ENCODE measurements at places on chromosomes 1 and 21.

GRCh38 chr1:81443288-81443687 lies 357.4 kb upstream of the ADGRL2 start:
- no peak for DNase-seq

DNA sequence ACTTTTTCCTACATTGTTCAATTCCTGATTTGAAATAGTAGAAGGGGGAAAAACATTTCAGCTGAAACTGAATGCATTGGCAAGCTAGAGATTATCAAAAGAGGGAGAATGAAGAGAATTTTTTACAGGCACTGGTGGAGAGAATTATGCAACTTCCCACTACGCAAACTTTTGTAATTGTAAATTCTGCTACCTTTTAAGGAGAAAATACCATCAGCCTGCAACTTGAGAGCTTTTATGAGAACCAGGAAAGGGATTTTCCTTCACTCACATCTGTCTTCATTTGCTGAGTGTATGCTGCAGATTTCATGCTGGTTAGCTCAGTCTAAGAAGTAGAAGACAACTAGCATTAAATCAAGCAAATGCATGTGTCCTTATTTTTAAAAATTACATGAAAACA lies 43.7 kb downstream of the ADAMTS1 start:
- DNase-seq, result no peak

DNA sequence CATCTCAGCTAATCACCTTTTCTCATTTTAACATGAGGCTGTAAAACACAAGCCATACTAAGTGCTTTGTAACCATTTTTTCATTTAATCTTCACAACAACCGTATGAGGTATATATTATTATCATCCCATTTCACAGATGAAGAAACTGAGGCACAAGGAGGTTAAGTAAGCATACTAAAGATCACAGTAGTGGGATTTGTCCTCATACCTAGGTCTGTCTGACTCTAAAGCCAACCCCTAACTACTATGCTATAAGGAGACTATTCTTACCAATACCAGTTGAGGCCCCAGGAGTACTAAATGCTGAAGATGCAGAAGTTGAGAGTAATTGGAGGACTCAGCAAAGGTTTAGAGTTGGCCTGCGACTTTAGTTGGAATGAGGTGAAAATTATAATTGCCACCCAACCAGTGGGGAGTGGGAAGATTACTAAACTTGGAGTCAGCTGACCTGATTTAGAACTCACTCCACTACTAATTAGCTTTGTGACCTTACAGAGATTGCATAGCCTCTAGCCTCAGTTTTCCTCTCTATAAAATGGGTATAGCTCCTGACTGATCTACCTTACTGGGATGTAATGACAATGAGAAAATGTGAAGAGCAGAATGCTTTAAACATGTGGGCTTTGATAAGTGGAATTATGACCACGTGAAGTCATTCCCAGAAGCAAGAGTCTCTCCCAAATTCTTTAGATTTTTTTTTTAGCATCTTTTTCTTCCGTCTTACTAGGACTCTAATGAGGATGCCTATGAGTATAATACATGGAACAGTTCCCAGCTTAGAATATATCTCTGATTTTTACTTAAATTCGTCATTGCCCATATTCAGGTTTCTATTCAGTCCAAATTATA lies 85.8 kb upstream of the IPO9 start:
- DNase-seq, result no peak

- DNase-seq, result no peak
Observed at GRCh38 chr1:224784265-224785039, 145.0 kb upstream of the DNAH14 start.

GRCh38 chr1:179021873-179022272 lies 3.8 kb upstream of the FAM20B start:
- no peak for DNase-seq

GRCh38 chr1:107704911-107705310 lies 260.1 kb downstream of the VAV3 start:
- DNase-seq, result no peak

DNA sequence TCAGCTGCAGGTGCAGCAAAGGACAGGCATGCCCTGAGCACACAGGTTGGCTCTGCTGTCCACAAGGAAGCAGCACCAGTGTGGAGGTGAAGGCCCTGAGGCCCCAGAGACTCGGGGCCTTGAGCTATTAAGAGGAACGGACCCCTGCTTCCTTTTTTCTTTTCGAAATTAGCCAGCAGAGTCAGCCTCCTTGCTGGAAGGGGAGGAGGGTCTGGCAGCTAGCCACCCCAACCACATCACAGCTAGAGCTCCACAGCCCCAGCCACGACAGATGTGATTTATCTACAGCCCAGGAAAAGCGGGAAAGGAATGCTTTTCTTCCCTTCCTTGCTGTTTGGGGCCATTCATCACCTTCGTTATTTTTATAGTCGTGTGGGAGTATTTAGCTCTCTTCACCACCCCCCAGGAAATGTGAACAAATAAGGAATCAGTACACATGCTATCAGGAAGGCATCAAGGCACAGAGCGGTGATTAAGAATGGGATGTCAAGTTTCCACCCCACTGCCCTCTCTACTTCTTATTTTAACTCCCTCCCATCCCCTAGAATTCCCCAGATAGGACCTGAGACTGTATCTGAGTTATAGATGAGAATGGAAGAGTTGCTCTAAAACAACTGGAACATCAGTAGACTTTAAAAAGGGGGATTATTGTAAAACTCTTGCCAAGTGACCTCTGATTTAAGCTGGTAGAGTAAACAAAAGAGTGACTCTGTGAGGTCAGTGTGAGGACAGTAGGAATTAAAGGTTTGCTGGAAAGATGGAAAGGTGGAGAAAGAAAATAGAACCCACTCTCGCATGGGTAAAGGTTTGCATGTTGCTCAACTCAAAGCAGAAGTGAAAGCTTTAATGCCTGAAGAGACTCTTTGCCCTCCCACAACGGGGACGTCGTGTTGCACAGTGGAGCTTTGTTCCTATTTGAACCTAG lies 224.7 kb upstream of the GJB5 start:
- no peak for DNase-seq

GRCh38 chr1:12005488-12006166 lies 13.7 kb upstream of the MIIP start:
- no peak for DNase-seq

DNA sequence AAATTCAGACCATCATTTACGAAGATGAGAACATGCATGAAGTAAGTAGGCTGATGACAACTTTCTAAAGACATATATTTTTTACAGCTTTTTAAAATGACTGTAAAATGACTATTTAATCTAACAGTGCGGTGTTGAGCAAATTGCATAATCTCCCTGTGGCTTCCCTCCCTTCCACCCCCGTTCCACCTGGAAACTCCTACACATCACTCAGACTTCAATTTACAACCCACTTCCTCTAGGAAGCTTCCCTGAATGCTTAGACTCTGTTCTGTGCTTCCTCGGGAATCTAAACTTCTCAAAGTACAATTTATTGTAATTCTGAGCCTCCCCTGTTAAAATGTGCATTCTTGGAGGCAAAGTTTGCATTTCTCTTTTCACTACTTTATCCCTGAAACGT lies 354.9 kb downstream of the DPYD start:
- no peak for DNase-seq

- no peak for DNase-seq
Observed at GRCh38 chr1:23600283-23600682, 41.0 kb upstream of the ID3 start.

DNA sequence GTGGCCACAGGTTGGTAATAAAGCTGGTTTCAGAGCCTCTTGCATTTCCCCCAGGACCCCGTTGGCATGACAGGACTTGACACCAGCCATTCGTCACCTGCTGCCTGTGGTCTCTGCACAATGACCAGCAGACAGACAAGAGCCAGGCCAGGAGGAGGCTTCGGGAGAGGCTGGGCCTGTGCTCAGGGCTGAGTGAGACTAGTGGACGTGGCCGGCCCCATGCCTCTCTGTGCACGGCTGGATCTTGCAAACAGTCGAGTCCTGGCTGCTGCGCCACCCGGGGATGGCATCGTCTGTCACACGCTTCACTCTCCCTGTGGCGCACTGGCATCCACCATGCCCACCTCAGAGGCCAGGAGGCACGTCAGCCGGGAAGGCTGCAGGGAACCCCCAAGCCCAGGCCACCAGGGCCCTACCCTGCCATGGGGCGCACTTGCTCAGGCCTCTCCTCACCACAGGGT lies 177.4 kb upstream of the ARHGEF16 start:
- no peak for DNase-seq

DNA sequence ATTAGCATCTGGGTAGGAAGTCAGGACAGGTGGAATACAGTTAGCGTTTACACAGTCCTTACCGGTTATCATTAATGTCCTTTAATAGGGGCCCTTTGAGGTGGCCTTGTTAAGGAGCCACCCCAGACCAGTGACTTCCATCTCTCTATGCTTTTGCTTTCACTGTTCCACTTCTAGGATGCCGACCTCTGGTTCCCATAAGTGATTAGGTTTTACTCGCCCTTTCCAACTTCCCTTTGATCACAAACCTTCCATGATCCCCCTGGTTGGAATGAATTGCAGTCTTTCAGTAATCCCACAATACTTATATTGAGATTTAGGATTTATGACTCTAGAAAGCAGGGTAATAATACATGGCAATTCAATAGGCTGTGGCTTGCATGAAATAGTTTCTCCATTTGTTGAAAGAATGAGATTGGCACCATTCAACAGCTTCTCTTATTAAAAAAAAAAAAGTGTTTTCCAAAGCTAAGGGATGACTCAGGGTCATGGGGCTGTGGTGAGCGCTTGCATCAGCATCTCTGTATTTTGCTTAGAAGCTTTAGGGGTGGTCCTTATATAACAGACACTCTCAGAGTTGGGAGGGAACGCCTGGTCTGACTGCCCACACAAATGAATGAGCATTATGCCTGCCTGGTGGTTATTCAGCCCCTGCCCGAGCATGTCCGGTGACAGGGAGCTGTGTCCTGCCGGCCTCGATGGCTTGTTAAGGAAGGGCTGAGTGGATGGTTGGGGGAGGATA lies 110.5 kb downstream of the CNIH3 start:
- DNase-seq, result no peak

- DNase-seq, result no peak
Observed at GRCh38 chr21:16554503-16554902, 824.7 kb downstream of the USP25 start.

- peak; percentile 82 for DNase-seq
Observed at GRCh38 chr1:9874959-9875635, 35.0 kb downstream of the CTNNBIP1 start.

GRCh38 chr21:28554660-28555475 lies 437.8 kb downstream of the LTN1 start:
- no peak for DNase-seq

- no peak for DNase-seq
Observed at GRCh38 chr1:234477386-234478151, 1.4 kb downstream of the TARBP1 start.

DNA sequence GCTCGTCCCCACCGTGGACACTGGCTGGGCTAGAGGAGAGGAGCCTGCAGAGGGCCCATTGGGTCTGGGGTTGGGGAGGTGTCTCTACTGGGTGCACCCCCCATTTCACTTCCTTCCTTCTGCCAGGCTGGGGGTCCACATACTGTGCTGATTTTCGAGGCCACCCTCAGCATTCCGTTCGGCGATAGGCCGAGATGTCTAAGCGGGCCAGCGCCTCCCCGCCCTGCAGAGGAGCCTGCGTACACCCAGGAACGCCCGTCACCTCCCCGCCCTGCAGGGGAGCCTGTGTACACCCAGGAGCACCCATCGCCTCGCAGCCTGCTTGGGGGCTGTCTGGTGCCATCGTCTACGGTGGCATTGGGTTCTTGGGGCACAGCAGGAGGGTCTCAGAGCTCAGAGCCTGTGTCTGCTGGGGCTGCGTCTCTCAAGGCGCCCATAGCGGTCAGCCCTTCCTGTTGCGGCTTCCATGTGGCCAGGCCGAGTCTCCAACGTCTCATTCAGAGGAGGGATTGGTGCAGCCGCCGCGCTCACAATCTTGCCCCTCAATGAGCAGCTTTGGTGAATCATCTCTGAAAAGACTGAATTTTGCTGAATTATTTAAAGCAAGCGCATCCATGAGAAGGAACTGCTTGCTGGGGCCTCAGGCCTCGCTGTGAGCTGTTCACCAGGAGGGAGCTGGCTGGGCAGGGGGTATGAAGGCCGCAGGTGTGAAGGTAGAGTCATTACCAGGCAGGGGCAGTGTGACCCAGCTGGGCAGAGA lies 30.7 kb upstream of the AGPAT3 start:
- DNase-seq, result no peak

DNA sequence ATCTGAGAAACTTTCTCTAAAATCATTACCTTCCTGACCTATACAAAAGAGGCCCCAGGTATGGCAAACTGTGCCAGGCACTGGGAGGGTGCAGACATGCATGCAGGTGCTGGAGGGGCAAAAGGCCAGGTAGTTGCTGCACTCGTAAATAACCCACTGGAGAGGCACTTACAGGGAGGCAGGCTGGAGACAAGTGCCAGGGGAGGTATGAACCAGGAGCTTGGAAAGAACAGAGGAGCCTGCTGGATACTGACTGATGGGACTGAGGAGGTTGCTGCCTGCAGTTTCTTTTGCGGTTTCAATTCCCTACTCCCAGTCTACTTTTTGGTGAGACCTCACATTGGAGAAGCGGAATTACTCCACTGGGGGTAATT lies 113.9 kb downstream of the DSCAM start:
- DNase-seq, result no peak

DNA sequence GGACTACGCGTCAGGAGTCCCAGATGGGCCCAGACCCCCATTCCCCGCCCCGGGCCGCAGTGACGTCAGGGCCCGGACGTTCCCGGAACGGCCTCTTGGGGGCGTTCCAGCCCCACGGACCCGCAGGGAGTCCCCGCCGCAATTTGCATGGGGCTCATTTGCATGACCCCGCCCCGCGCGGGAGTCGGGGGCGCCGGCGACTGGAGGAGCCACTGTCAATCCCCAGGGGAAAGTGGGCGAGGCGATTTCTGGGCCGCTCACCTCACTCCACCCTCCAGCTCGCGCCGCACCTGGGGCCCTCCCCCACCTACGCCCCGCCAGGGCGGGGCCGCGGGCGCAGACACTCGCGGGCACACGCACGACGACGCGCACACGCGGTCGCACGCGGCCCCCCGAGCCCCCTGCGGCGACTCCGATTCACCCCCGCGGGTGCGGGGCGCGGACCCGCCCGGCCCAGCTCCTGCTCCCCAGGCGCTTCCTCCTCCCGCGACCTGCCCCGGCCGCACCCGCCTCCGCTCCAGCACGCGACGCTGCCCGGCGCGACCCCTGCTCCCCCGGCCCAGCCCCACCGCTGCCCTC lies 13.2 kb downstream of the AGRN start:
- peak; percentile 95 for DNase-seq

DNA sequence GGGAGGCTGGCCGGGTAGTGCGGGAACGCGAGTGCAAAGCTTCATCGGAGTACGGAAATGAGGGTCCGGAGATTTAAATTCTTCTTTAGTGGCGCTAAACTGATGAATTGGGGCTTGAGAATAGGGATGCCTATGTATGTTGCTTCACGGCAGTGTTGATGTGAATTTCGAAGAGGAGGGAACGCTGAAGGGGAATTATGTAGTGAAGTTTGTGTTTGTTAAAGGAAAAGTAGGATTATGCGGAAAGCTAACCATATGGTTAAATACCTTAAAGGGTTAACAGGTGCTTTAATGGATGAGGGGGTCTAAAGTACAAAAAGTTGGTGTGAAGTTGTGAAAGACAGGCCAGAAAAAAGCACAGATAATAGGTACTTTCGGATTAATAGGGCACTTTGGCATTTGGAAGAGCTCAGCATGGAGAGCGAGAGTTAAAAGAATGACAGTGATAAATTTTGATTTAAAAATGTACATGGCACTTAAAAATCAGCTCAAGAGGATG lies 1.4 kb downstream of the HS2ST1 start:
- no peak for DNase-seq

All from activated T-cell treated with anti-CD3 and anti-CD28 coated beads, Interleukin-2, amount 50 U/mL, for 48 hours (primary cell).